ENCODE measurements at places on chromosomes 11 and 22.

- peak; percentile 48 for DNase-seq
Observed at GRCh38 chr22:24118689-24119384, 62.5 kb upstream of the SUSD2 start.

- DNase-seq: no peak
Observed at GRCh38 chr11:120558744-120559431, 47.3 kb downstream of the GRIK4 start.

GRCh38 chr22:45804986-45805325, 133.3 kb downstream of the ATXN10 start:
- no peak for DNase-seq

DNA sequence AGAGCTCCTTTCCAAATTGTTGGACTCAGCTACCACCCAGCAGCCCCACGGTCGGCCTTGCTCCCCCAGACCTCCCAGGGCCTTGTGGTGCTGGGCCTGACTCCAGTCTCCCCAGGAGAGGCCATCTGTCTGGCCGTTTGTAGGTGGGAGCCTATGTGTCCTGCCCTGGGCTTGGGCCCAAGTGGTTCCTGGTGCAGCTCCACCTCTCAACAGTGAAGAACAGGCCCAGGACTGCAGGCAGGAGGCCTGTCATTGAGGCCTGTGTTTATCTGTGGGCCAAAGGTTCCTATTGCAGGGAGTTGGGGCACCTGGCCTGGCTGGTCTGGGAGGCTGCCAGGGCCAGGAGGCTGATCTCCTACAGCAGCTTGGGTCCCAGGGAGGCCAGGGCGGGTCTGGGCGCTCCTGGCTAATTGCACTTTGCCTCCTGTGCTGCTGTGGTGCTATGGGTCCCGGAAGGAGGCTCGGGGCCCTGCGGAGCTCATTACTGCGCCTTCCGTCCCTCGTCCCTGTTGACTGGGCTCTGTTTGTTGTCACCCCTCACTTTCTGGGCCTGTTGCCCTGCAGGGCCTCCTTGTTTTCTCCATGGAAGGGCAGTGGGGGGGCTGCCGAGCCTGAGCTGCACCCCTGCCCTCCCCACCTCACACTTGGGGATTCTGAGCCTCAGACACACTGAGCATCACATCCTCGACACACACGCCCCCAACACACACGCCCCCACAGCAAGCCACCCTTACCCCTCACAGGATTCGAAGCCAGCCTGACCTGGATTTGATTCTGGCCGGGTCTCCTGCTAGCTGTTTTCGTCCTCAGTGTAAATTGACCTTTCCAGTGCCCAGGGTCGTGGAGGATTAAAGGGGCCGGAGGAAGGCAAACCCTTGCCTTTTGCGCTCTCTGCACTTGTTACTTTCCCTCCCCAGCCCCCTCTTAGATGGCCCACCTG, 6.8 kb upstream of the OMP start:
- no peak for DNase-seq
